ENCODE measurements at places on chromosomes 7 and 10. TPM values are rescaled to one million over a fixed set of nuclear protein-coding genes. Genes with fewer than 3 reads are reported as not detected.
A peak's percentile ranks its signal among the peaks of the same experiment; 100 is the strongest.

GRCh38 chr7:74324531-74325209 is 35.5 kb downstream of the CLIP2 start:
- no peaks in the 10 kb centered on the region for H3K4me1 ChIP-seq
- H3K27ac ChIP-seq: no peak overlapping the region
- H3K4me3 ChIP-seq: no peak overlapping the region

Gene CASP7
- 15.3 TPM for total RNA-seq

Gene PHKG1
- 0.22 TPM for total RNA-seq

GRCh38 chr10:88428442-88428841 is 154.7 kb downstream of the RNLS start:
- H3K27ac ChIP-seq: no peak overlapping the region
- no peak overlapping the region for H3K4me3 ChIP-seq
- H3K27me3 ChIP-seq: no peaks in the 10 kb centered on the region
- no peak for DNase-seq
- H3K4me1 ChIP-seq: peaks cover 7% of the 10 kb centered on the region

DNA sequence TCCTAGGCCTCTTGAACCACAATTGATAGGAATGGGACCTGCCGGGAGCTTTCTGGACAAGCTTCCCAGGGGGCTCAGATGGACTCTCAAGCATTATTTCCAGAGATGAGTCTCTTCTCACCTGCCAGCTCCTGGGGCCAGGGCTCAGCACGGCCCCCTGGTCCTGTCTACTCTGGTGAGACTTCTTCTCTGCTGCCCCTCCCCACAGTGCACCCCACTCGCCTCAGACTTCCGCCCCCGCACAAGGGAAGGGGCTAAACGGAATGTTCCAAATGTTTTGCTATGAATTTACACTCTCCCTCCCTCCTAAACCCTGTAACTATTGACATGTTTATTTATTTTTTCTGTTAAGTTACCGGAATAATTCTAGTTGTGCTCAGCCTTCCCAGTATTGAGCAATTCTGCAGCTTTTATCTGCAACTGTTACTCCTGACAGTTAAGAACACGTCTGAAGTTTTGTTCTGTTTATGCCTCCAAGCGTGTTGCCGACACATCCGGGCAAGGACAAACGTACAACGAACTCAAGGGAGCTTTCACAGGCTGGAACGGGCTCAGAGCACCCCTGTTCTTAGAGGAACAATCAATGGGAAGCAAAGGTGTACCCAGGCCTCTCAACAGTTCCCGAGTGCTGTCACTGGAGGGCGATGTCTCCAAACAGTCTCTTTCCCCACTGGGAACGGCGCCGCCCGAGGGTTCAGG is 55.2 kb downstream of the FHIP2A start:
- 0 out of 2 replicates have a peak, but pooled peaks cover 2% of the 10 kb centered on the region for H3K4me1 ChIP-seq
- no peak overlapping the region for H3K27ac ChIP-seq
- H3K4me3 ChIP-seq: no peak overlapping the region
- H3K36me3 ChIP-seq: no peaks in the 10 kb centered on the region

- no peak for DNase-seq
- 0 out of 2 replicates have a peak overlapping the region, but pooled peaks have one; percentile 8 for H3K27ac ChIP-seq
- H3K4me3 ChIP-seq: no peak overlapping the region
- no peaks in the 10 kb centered on the region for H3K27me3 ChIP-seq
- peaks cover 5% of the 10 kb centered on the region for H3K4me1 ChIP-seq
- peaks cover 5% of the 10 kb centered on the region for H3K36me3 ChIP-seq
These were observed 213.6 kb upstream of the FZD1 start for GRCh38 chr7:91050677-91051076.

Gene TUBGCP2
- 29.5 TPM for total RNA-seq

Gene TSPAN12
- total RNA-seq: not detected

Gene CPA4
- total RNA-seq: not detected

DNA sequence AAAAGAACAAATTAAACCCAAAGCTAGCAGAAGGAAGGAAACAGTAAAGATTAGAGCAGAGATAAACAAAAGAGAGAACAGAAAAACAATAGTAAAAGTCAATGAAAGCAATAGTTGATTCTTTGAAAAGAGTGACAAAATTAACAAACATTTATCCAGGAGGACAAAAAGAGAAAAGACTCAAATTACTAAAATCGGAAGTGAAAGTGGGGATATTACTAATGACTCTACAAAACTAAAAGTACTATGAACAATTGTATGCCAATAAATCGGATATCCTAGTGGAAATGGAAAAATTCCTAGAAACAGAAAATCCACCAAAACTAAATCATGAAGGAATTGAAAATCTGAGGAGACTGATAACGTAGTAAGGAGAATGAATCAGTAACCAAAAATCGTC is 96.3 kb downstream of the SNX13 start:
- H3K4me1 ChIP-seq: no peaks in the 10 kb centered on the region
- H3K36me3 ChIP-seq: peaks cover 69% of the 10 kb centered on the region
- no peak for DNase-seq
- H3K4me3 ChIP-seq: no peak overlapping the region
- no peak overlapping the region for H3K27ac ChIP-seq

Gene NPC1L1
- not detected for total RNA-seq

All from Karpas-422 (cell line).